Aorta (tissue), 5 donors: ENCODE measurements at places on chromosomes 1 and 21. TPM values are rescaled to one million over a fixed set of nuclear protein-coding genes. Genes with fewer than 3 reads are reported as not detected.

The DRAXIN gene
- total RNA-seq, result 0.21 TPM

The CTNNBIP1 gene
- total RNA-seq, result 17.5 TPM

The LRRC7 gene
- 1.3 TPM for total RNA-seq

The FLG2 gene
- total RNA-seq, result not detected

The UBR4 gene
- 201 TPM for total RNA-seq

The ZFP69B gene
- 2.4 TPM for total RNA-seq

The LY9 gene
- total RNA-seq, result 1.2 TPM

The VWA5B1 gene
- not detected for total RNA-seq

The RAB42 gene
- 4.3 TPM for total RNA-seq

The AIM2 gene
- 0.97 TPM for total RNA-seq

The FCRL2 gene
- total RNA-seq, result 0.15 TPM

The KRTAP19-1 gene
- not detected for total RNA-seq

The TFF3 gene
- 2.4 TPM for total RNA-seq

- peak; percentile 54 for DNase-seq
Observed at GRCh38 chr1:183218971-183219615, 33.0 kb downstream of the LAMC2 start.

DNA sequence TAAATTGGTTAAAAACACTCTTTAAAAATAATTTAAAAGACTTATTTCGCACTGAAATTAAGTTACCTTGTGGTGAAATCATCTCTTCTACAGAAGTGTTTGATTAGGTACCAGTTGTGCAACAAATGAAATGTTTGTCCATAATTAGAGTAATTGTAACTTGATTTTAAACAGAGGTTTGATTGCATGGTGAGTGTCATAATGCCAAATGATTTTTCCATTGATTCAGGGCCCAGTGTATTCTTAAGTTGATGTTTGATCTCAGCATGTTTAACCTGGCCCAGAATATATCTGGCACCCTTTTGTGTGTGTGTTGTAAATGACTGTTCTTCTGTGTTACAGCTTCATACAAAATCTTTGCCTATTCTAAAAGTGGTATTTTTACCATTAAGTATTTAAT is 28.5 kb downstream of the LRRC8B start:
- no peak for DNase-seq

DNA sequence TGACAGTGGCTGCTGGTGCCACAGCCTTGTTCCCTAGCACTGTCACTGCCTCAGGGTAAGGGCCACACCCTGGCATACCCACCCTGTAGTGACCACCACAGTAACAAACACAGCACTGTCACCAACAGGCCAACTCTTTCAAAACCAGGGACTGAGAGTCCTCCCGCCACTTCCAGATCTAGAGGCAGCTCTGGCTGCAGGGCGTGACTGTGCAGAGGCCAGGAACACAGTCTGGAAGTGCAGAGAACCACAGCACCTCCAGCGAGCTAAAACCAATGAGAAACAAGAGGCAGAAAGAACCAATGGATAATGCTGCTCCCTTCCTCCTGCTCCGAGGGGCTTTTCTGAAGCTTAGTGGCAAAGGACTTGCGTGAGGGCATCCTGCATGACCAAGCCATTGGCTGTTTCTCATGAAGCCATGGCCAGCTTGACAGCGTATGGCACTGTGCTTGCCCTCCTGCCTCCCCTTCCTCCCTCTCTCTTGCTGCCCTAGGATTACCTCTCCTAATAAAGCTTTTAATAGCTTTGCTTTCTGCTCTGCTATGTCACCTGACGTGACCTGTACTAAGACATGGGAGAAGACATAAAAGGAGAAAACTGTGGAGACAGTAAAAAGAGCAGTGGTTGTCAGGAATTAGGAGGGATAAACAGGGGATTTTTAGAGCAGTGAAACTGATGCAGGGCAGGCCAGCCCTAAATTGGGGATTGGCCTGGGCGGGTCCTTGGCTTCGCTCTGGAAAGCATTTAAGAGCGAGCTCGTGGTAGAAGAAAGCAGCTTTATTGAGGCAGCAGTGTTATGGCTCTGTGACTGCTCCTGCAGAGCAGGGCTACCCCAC is 7.2 kb downstream of the PARP1 start:
- no peak for DNase-seq

DNA sequence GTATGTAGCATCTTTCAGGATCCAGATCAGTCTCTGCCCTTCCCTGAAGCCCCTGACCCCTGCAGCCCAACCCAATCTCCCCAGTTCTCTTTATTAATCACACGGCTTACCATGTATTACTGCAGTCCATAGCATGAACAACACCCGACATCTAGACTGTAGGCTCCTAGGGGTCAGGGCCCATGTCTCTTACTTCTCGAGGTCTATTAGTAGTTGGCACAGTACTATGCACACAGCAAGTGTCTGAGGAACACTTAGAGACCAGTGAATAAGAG is 27.1 kb downstream of the CAMK1G start:
- DNase-seq, result no peak

DNA sequence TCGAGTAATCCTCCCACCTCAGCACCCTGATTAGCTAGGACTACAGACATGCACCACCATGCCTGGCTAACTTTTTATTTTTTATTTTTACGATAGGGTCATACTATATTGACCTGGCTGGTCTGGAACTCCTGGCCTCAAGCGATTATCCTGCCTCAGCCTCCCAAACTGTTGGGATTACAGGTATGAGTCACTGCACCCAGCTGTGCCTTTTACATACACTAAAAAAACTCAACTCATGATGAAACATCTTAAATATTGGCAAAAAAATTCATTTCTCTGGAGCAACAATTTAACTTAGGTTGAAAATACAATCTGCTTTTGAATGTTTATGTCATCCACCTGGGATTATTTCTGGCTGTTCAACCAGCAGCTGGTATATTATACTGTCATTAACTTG is 598.3 kb upstream of the ZP4 start:
- no peak for DNase-seq

DNA sequence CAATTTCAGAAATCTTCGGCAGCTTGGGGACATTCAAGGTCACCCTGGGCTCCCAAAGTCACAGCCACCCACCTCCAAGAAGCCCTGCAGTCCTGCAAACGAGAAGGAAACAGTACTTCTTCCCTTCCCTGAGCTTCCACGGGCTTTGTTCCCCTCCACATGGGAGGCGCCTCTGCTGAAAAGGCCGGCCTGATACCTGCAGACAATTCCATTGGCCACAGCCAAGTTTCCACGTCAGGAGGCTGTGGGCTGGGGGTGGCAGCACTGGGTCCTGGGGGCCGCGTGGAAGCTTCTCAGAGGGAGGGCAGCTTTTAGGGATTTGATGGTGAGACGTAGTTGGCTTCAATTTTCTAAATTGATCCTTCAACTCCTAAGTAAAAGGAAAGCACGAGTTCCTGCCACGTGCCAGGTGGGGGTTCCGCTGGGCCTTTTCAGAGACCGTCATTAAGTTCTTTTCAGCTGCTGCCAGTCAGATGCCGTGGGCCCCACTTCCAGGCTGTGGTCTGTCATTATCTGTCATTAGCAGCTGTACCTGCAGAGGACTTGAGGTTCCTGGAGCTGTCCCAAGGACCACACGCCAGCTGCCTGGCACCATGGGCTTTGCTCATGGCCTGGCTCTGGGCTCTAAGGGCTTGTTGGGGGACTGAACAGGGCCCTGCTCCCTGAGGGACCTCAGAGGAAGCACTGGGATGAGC is 98.7 kb downstream of the CRYAA start:
- DNase-seq, result no peak

- DNase-seq, result peak; percentile 47
Observed at GRCh38 chr1:63615768-63616420, 22.7 kb downstream of the PGM1 start.

DNA sequence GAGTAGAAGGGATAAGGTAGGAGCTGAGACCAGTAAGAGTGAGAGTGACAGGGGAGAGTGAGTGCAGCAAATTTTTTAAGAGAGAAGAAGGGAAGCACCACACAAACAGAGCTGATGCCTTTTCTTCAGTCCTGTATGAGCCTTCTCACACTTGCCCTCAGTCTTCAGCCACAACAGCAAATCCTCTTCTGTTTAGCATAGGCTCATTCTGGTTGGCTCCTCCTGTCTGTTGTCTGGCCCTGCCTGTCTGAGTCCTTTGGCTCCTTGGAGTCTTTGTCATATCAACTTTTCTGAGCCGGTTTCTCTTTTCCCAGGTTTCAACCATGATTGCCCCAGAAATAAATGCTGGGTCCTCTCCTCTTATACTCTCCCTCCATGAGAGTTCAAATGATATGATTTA is 12.7 kb upstream of the CASQ1 start:
- DNase-seq, result no peak

DNA sequence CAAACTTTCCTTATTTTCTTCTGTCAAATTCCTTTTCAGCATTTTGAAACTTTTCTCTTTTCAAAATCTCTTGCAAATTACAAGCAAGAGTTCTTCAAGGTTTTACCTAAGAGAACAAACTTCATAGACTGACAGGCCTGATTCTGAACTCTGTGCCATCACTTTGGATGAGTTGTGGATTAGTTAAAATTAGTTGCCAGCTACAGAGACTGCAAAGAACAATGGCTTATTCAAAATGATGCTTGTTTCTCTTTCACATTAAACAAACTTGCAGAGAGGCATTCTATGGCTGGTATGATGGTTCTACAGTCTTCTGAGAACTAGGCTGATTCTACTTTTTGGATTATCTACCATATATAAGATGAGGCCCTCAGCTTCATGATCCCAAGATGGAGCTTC is 3.8 kb downstream of the LRRC8B start:
- DNase-seq, result no peak

DNA sequence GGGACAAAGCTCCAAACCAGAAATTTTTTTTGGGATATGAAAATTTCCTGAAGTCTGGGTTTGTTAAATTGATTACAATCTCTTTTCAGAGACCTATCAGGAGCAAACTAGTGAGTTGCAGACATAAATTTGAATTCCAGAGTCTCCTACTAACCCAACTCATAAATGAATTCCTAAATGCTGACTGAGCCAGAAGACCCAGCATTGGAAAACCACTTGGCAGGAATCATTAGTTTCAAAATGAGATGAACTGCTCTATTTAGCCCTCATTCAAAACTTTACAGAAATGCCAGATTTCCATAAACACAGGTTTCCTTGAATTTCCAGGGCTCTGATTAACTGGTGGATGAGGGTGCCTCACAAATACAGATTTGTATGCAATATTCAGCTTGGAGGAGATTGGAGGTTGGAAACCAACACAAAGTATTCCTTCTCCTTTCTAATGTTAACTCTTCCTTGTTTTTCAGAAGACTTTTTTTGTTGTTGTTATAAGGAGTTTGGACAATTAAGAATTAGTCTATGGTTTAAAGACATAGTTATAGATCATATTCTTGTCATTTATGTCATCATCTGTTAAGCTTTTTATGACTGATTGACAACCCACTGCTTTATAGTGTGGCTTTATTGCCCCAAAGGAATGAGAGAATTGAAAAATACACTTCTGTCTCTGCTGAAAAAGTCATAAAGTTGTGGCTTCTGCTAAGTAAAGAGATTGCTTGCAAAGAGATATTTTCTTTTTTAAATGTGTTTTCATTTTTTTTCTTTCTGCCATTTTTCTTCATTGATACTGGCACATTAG is 222.8 kb downstream of the HLX start:
- DNase-seq, result no peak

DNA sequence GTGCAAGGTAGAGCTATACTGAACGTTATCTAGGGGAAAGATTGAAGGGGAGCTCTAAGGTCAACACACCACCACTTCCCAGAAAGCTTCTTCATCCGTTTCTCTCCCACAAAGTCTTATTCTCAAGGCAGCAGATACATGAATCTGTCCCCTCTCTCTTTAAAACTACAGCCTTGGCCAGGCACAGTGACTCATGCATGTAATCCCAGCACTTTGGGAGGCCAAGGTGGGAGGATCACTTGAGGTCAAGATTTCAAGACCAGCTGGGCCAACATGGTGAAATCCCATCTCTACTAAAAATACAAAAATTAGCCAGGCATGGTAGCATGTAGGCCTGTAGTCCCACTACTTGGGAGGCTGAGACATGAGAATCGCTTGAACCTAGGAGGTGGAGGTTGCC is 8.1 kb downstream of the CYP4X1 start:
- DNase-seq, result no peak

- DNase-seq, result no peak
Observed at GRCh38 chr1:9058465-9058864, 11.0 kb downstream of the SLC2A5 start.

GRCh38 chr1:44296086-44296485 is 59.0 kb downstream of the ERI3 start:
- no peak for DNase-seq
